Activated naive CD4-positive, alpha-beta T cell treated with anti-CD3 and anti-CD28 coated beads, Interleukin-2, amount 10 ng/mL, durations not matched to agents 7 days and 5 days (primary cell): ENCODE measurements at places on chromosomes 1 and 21.
A peak's percentile ranks its signal among the peaks of the same experiment; 100 is the strongest.

DNA sequence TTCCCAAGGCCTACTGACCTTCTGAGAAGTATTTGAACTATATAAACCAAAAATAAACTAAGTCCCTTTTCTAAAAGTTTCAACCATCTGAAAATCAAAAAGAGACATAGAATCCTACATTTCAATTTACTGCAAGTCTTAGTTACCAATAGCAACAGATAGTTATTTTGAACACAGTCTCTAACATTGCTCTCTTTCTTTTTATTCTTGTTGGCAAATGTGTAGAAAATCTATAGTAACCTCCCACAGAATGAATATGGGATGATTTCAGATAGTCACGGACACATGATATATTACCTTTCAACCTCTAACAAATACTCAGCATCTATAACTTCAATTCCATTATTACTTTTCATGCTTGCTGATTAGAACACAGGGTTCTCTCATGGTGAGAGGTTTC, 68.9 kb upstream of the RAB3GAP2 start:
- H3K36me3 ChIP-seq, result no peaks in the 10 kb centered on the region
- no peak overlapping the region for H3K27ac ChIP-seq
- H3K4me1 ChIP-seq, result no peaks in the 10 kb centered on the region
- no peak overlapping the region for H3K4me3 ChIP-seq
- no peak for DNase-seq

GRCh38 chr1:234311414-234311813, 61.8 kb upstream of the COA6 start:
- H3K4me3 ChIP-seq, result no peak overlapping the region
- peaks cover 3% of the 10 kb centered on the region for H3K36me3 ChIP-seq
- H3K4me1 ChIP-seq, result peaks cover 6% of the 10 kb centered on the region

- no peak overlapping the region for H3K4me3 ChIP-seq
- H3K36me3 ChIP-seq, result no peaks in the 10 kb centered on the region
- H3K4me1 ChIP-seq, result no peaks in the 10 kb centered on the region
- H3K27ac ChIP-seq, result no peak overlapping the region
- DNase-seq, result no peak
Measured at GRCh38 chr1:180365039-180365438, 135.0 kb downstream of the LHX4 start.

GRCh38 chr1:150925080-150925479, 1.1 kb upstream of the SETDB1 start:
- H3K4me3 ChIP-seq, result peak overlapping the region; percentile 96
- H3K27ac ChIP-seq, result peak overlapping the region; percentile 94
- H3K4me1 ChIP-seq, result peaks cover 37% of the 10 kb centered on the region
- H3K36me3 ChIP-seq, result peaks cover 33% of the 10 kb centered on the region

- peaks cover 34% of the 10 kb centered on the region for H3K4me1 ChIP-seq
- peaks cover 18% of the 10 kb centered on the region for H3K27me3 ChIP-seq
- H3K36me3 ChIP-seq, result no peaks in the 10 kb centered on the region
- peak overlapping the region; percentile 81 for H3K4me3 ChIP-seq
Measured at GRCh38 chr1:44030605-44031251, 534 bp downstream of the SLC6A9 start.

- H3K4me3 ChIP-seq, result no peak overlapping the region
- no peaks in the 10 kb centered on the region for H3K27me3 ChIP-seq
- no peaks in the 10 kb centered on the region for H3K4me1 ChIP-seq
- H3K36me3 ChIP-seq, result no peaks in the 10 kb centered on the region
Measured at GRCh38 chr1:213623064-213623581, 364.6 kb upstream of the PROX1 start.

GRCh38 chr1:193070942-193071341, 11.5 kb downstream of the RO60 start:
- H3K27ac ChIP-seq, result peak overlapping the region; percentile 53
- peaks cover 29% of the 10 kb centered on the region for H3K4me1 ChIP-seq
- DNase-seq, result no peak
- peaks cover 26% of the 10 kb centered on the region for H3K36me3 ChIP-seq

DNA sequence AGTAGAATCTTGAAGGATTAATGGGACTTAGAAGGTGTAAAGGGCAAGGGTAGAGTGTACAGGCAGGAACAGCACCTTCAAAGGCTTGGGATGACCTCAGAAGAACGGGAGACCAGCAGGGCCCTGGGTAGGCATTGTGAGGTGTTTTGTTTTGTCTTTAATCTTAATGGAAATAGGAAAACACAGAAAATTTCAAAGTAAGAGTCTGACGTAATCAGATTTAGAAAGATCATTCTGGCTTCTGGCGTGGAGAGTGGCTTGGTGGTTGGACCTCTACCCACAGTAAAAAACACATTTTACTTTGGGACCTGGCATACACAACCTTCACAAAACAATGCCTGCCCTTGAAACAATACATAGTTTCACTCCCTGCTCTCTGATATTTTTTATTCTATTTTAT, 4.1 kb downstream of the MOV10 start:
- H3K27ac ChIP-seq, result no peak overlapping the region
- peaks cover 5% of the 10 kb centered on the region for H3K27me3 ChIP-seq
- no peak for DNase-seq
- peaks cover 24% of the 10 kb centered on the region for H3K36me3 ChIP-seq
- no peak overlapping the region for H3K4me3 ChIP-seq

GRCh38 chr21:42118901-42119300, 47.8 kb downstream of the UMODL1 start:
- H3K4me3 ChIP-seq, result no peak overlapping the region
- DNase-seq, result peak; percentile 41
- no peak overlapping the region for H3K27ac ChIP-seq
- H3K4me1 ChIP-seq, result peaks cover 44% of the 10 kb centered on the region
- peaks cover 81% of the 10 kb centered on the region for H3K27me3 ChIP-seq

DNA sequence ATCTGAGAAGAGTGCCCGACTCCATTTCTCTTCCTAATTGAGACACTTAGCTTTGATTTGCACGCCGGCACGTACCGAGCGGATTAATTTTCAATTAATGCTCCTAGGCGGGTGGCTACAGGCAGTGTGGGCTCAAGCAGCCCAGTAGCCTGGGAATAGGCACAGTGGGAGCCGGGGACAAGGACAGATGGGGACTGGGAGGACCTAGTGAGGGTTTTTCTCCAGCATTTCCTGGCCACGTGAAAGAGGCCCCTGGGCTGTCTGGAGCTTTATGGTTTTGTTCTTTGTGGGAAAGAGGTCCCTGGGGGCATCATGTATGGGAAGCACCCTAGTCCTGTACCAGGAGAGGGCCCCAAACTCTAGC, 78.6 kb upstream of the CSF3R start:
- H3K36me3 ChIP-seq, result no peaks in the 10 kb centered on the region
- peaks cover 25% of the 10 kb centered on the region for H3K27me3 ChIP-seq
- H3K4me1 ChIP-seq, result no peaks in the 10 kb centered on the region
- no peak overlapping the region for H3K27ac ChIP-seq

- no peak for DNase-seq
- no peak overlapping the region for H3K4me3 ChIP-seq
- H3K36me3 ChIP-seq, result peaks cover 13% of the 10 kb centered on the region
- H3K27ac ChIP-seq, result no peak overlapping the region
- no peaks in the 10 kb centered on the region for H3K4me1 ChIP-seq
Measured at GRCh38 chr1:7991504-7992440, 30.3 kb downstream of the PARK7 start.

- H3K27ac ChIP-seq, result no peak overlapping the region
- no peak for DNase-seq
- no peaks in the 10 kb centered on the region for H3K27me3 ChIP-seq
- H3K36me3 ChIP-seq, result no peaks in the 10 kb centered on the region
- no peak overlapping the region for H3K4me3 ChIP-seq
- H3K4me1 ChIP-seq, result no peaks in the 10 kb centered on the region
Measured at GRCh38 chr1:88228114-88228513, 456.0 kb upstream of the PKN2 start.

DNA sequence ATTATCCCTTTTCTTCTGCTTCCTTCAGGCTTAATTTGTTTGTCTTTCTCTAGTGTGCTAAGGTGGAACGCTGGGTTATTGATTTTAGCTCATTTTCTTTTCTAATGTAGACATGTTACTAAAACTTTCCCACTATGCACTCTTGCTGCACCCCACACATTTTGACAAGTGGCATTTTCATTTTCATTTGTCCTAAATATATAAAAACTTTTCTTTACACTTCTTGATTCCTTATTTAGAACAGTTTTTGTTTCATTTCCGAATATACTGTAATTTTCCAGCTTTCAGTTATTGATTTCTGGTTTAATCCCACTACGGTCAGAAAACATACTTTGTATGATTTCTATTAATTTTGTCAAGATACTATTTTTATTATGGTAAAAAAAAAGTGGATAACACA, 25.3 kb downstream of the SH3BP5L start:
- H3K27me3 ChIP-seq, result peaks cover 13% of the 10 kb centered on the region
- H3K4me1 ChIP-seq, result peaks cover 9% of the 10 kb centered on the region
- DNase-seq, result no peak
- no peak overlapping the region for H3K27ac ChIP-seq

GRCh38 chr21:42350318-42350910, 380 bp downstream of the TFF2 start:
- H3K4me3 ChIP-seq, result no peak overlapping the region
- peaks cover 32% of the 10 kb centered on the region for H3K27me3 ChIP-seq
- no peaks in the 10 kb centered on the region for H3K4me1 ChIP-seq
- no peaks in the 10 kb centered on the region for H3K36me3 ChIP-seq
